ENCODE measurements at places on chromosomes 4 and X.

GRCh38 chr4:119523399-119523798 lies 105.2 kb downstream of the PDE5A start:
- DNase-seq = no peak

GRCh38 chr4:6281436-6282313 lies 12.0 kb downstream of the WFS1 start:
- DNase-seq = peak; percentile 83

- no peak for DNase-seq
Observed at GRCh38 chr4:51884055-51884454, 41.1 kb downstream of the DCUN1D4 start.

GRCh38 chrX:134880866-134881265 lies 109.9 kb upstream of the SMIM10 start:
- DNase-seq = no peak

GRCh38 chrX:153929576-153929975 lies 3.5 kb upstream of the ARHGAP4 start:
- no peak for DNase-seq

DNA sequence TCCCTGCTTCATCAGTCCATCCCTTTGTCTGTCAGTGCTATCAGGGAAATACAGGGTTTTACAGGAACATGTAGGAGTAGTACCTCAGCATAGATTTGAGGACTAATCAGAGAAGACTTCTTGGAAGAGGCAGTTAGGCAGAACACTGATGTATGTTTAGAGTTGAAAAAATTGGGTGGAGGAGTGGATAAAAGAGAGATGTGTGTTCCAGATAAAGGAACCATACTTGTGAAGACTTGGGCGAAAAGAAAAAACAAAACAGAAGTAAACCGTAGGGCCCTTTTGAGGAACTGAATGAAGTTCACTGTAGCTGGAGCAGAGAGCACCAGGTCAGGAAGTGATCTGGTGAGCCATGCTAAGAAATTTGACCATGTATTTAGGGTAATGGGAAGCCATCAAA lies 32.3 kb downstream of the AFF1 start:
- no peak for DNase-seq

- DNase-seq = no peak
Observed at GRCh38 chr4:8495803-8496202, 55.2 kb downstream of the TRMT44 start.

GRCh38 chr4:44632089-44632488 lies 19.3 kb downstream of the YIPF7 start:
- no peak for DNase-seq

DNA sequence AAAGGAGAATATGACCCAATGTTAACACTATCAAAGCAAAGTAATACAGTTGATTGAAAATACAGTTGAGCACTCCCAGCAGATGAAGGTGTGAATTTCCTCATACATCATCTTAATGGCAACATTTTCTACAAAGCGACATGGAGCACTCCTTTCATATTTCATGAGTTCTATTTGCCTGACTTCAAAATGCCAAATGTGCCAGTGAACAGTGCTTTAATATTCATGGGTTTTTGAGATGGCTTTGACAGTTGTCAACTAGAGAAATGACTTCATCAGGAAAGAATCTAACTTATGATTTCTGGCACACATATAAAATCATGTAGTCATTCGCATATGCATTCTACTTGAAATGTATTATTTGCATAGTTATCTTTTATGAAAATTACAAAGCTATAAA lies 222.4 kb downstream of the GALNTL6 start:
- no peak for DNase-seq

DNA sequence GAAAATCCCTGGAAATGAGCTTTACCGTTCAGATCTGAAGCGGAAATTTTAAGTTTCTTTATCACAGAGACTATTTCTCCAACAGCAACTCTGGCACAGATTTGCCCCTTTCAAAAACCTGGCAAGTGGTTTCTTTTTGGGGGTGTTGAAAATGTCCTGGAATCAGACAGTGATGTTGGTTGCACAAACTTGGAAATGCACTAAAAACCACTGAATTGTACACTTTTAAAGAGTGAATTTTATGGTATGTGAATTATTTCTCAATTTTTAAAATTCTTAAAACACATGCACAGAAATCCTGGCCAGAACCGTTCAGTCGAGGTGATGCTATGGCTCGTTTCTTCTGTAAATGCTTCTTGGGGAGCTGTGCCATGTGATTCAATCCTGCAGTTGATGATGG lies 121.2 kb upstream of the RBPJ start:
- DNase-seq = no peak
